ENCODE measurements at places on chromosomes 16 and 17.

DNA sequence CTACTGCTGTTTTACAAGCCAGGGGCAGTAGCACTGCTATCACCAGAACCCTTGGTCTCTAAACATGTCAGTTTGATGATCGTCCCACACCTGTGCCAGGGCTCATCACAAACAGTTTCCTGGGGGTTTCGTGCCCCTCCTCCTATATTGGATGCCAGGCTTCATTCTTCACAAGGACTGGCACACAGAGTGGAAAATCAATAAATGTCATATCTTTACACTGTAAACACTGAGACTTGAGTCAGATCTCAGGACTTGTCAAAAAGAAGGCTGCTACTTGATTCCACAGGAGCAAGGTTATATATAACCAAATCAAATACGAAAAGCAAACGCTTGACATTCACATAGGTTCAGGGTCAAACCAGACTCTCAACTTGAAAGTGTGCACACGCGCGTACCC, 39.3 kb upstream of the CLEC18B start:
- DNase-seq: no peak

GRCh38 chr16:75486014-75486675, 9.1 kb downstream of the CHST6 start:
- DNase-seq: no peak

DNA sequence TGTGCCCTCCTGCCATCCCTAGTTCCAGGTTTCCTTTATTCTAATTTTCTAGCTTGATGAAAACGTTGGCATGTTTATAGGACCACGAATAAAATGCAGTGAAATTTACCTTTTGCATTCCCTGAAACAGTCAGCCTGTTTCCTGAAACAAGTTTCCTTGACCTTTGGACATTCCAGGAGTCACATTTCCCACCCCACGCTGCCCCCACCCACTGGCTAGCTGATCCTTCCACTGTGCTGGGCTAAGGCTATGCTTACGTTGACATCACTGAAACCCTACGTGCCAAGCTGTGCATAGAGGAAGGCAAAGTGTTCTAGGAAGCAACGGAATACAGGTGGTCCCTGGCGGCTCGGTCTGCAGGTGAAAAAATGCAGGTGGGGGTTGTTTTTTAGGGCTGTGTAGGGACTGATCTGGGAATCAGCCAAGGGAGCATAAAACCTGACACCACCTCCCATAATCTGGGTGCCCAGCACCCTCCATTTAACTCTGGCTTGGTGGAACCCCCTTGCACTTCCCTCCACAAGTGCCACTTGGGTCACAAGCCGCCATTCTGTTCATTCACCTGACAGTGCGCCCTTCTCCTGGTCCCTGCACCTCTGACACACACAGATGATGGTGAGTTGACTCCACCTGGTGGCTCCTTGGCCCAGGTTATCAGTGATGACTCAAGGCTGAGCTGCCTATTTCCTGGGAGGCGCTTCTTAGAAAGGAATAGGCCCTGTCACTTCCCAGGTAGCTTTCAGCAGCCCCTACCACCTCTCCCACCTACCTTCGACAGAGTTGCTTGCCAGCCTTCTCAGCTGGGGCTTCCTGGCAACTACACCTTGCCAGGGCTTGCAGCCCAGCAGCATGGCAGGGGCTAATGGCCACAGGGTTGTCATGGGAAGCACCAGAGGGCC, 83.7 kb downstream of the N4BP1 start:
- no peak for DNase-seq

DNA sequence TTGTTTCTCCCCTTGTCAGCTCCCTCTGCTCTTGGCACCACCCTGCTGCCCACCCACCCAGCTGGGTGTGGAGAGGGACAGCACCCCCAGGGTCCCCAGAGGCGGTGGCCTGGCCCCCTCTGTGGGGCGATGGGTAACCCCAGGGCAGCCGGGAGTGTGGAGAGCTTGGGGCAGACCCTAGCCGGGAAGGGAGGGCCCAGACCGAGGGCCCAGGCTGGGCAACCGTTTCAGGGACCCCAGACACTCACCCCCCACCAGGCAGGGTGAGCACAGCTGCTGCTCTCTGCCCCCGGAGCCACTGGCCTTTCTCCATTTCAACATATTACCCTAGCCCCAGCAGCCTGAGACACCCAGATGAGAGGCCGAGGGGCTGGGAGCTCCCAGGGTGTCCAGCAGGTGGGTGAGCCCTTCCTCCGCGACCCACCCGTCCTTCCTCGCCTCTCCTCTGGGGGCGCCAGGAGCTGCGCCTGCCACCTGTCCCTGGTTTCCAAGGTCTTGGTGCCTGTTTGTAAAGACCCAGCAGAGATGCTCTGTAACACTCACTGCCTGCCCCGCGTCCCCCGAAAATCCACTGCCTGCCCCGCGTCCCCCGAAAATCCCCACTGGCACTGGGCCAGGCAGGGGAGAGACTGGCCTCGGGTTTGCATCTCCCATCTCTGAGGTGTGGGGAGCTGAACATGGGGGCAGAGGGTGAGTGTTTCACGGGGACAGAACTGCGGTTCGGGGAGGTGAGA, 45.4 kb downstream of the BAHCC1 start:
- no peak for DNase-seq

DNA sequence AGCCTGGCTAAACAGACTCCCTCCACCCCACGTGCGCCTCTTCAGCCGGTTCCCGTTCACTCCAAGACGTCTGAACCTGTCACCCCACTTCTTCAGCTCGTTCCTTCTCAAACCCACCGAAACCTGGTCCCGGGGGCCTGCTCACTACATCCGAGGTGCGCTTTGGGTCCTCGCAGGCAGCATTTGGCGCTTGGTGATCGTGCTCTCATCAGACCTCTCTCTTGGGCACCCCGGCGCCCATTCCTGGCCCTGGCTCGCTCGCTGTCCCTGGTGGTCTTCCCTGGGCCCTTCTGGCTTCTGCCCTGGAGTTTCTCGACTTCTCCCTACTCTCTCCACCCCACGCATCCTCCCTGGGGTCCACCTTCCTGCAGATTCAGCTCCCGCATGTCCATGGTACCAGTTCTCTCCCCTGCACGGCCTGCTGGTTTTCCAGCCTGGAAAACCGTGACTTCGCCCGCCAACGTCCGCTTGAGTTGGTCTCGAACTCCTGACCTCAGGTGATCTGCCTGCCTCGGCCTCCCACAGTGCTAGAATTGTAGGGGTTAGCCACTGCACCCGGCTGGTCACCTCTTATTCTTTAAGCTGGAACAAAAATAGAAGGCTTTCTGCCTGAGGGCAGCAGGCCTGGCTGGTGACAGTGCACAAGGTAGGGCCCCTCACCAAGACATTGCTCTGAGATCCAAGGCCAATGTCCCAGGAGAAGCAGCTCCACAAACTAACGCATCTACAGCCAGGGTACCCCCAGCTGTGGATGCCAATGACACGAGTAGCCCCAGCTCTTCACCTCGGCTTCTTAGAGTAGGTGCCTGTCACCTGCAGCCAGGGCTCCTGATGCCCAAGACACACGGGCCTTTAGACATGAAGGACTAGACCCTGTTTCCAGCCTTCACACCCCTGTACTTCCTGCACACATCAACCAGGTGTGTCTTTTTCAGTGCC, 1.1 kb upstream of the MEAK7 start:
- DNase-seq: no peak

- DNase-seq: no peak
Measured at GRCh38 chr17:5644065-5644464, 59.8 kb upstream of the NLRP1 start.

DNA sequence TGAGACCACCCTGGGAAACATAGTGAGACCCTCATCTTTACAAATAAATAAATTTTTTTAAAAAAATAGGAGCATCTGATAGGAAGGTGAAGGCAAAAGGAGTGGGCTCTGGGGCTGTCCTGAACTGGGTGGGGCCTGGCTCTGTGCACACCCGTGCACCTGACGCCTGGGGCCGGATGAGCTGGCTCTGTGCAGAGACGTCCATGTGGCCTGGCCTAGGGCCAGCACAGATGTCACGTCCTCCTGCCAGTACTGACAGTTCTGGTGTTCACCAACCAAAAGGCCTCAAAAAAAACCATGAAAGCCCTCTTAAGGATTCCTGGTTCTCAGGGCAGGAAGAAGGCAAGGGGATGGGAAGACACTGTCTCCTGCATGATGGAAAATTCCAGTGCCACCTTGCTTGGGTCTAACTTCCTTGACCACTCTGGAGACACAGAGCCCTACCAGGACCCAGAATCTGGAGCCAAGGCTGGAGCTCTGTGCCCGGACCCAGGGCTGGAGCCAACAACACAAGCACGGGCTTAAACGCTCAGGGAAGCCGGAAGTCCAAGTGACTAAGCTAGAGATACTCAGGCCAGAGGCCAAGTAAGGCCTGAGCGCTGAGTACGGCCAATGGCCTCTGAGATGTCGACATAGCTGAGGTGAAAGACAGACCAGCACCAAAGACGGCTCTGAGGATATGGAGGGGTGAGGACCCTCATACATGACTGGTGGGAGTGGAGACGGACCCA, 32.9 kb downstream of the COPRS start:
- DNase-seq: no peak

DNA sequence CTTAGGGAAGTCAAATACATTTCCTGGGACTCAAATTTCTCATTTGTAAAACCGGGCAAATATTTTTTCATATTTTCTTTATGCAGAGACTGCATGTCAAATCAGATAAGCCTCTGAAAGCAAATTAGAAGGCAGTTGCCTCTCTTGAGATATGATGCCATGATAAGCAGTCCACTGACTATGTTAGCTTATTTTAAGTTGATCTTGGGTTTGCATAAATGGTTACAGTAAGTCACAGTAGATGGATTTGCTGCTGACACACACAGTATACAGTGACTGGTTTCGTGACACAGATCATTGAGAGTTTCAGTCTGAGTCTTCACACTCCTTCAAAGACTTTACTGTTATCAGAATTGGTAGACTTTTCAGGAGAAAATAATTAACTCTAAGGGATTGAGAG, 927.6 kb upstream of the CDH8 start:
- no peak for DNase-seq

- no peak for DNase-seq
Measured at GRCh38 chr16:79750311-79750710, 149.8 kb upstream of the MAF start.

DNA sequence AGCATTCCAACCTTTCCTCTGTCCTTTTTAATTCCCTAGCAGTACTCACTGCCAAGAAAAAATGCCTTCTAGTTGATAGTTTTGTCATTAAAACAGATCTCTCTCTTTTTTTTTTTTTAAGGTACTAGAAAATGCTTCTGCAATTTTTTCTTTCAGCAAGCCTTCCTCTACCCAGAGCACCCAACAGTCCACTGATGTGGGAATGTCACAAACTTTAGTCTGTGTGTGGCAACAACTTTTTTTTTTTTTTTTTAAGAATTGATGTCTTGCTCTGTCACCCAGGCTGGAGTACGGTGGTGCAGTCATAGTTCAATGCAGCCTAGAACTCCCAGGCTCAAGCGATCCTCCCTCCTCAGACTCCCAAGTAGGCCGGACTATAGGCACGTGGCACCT, 34.7 kb downstream of the CDRT15 start:
- no peak for DNase-seq

DNA sequence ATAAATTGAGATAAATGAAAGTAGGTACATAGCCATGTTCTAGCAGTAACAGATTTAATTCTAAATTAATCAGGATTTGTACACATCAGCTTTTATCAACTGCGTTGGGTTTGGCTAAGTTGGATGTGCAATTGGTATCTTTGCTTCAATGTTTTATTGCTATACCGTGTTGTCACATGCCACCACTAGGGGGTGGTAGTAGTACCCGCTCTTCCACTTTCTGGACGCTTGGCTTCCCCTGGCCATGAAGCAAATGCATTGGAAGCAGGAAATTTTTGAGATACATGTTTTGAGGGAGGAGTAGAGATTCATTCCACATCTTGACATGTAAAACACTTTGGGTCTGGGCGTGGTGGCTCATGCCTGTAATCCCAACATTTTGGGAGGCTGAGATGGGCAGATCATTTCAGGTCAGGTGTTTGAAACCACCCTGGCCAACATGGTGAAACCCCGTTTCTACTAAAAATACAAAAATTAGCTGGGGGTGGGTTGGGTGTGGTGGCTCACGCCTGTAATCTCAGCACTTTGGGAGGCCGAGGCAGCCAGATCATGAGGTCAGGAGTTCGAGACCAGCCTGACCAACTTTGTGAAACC, 58.6 kb downstream of the EMP2 start:
- no peak for DNase-seq
